Activated T-cell treated with anti-CD3 and anti-CD28 coated beads, Interleukin-2, amount 50 U/mL, for 1 hour (primary cell): ENCODE measurements at places on chromosomes 16 and 17.

DNA sequence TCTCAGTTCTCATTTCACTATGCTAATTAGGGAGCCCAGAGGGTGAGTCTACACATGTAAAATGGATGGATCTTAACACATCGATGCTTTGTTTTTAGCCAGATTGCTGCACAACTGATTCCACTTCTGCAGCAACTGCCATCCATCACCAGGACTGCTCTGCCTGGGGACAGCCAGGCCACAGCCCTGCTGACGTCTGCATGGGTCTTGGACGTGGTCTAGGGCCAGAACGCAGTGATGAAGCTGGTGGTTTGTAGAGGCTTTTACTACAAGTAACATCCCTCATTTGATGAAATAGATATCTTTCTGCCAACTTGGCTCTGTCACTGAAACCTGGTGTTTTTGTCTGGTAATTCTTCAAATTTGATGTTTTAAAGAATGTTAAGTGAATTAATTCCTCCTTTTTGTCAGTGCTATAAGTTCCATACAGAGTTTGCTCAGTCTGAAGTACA, 50.6 kb downstream of the MARCHF10 start:
- no peak for DNase-seq

GRCh38 chr16:75402821-75403475, 30.4 kb downstream of the CFDP1 start:
- no peak for DNase-seq

- DNase-seq = no peak
Measured at GRCh38 chr16:87622756-87623319, 20.5 kb downstream of the JPH3 start.

- DNase-seq = no peak
Measured at GRCh38 chr17:82603981-82604448, 44.2 kb downstream of the WDR45B start.

GRCh38 chr16:38941-39892, 14.2 kb downstream of the POLR3K start:
- peak; percentile 31 for DNase-seq

- DNase-seq = no peak
Measured at GRCh38 chr17:42188749-42189650, 3.7 kb upstream of the HCRT start.

DNA sequence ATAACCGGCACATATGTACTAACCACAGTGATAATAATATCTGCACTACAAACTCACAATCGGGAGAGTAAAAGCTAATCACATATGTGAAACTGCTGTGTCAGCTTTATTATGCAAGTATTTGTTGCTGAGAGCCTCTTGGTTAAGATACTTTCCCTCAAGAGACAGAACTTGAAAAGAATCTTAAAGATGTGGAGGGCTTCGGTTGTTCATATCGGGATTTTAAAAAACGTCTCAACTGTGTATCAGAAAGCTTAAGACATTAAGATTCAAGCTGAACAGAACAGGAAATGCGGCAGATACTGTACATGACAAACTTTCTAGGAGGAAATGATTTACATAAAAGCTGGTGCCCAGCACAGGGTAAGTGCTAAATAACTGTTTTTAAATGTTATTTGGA, 27.5 kb upstream of the HLF start:
- no peak for DNase-seq

- DNase-seq = no peak
Measured at GRCh38 chr16:8278031-8278580, 312.2 kb downstream of the TMEM114 start.

- DNase-seq = no peak
Measured at GRCh38 chr16:67667453-67667816, 821 bp downstream of the C16orf86 start.

- no peak for DNase-seq
Measured at GRCh38 chr16:73067671-73068540, 20.0 kb upstream of the ZFHX3 start.

DNA sequence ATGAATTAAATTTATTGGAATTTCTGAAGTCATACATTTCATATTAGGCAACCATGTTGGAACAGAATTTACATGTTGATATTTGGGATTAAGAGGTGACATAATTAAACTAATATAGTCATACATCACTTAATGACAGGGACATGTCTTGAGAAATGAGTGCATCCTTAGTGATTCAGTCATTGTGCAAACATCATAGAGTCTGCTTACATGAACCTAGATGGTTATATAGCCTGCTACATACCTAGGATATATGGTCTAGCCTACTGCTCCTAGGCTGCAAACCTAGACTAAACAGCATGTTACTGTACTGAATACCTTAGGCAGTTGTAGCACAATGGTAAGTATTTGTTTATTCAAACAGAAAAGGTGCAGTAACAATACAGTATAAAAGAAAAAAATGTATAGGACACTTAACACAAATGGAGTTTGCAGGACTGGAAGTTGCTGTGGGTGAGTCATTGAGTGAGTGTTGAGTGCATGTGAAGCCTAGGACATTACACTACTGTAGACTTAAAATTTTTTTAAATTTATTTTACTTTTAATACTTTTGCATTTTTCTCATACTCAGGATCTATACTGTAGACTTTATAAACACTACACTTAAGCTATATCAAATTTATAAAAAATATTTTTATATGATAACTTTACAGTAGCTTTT, 85.6 kb downstream of the OMG start:
- DNase-seq = no peak

- DNase-seq = no peak
Measured at GRCh38 chr17:76532072-76532651, 5.3 kb downstream of the CYGB start.

DNA sequence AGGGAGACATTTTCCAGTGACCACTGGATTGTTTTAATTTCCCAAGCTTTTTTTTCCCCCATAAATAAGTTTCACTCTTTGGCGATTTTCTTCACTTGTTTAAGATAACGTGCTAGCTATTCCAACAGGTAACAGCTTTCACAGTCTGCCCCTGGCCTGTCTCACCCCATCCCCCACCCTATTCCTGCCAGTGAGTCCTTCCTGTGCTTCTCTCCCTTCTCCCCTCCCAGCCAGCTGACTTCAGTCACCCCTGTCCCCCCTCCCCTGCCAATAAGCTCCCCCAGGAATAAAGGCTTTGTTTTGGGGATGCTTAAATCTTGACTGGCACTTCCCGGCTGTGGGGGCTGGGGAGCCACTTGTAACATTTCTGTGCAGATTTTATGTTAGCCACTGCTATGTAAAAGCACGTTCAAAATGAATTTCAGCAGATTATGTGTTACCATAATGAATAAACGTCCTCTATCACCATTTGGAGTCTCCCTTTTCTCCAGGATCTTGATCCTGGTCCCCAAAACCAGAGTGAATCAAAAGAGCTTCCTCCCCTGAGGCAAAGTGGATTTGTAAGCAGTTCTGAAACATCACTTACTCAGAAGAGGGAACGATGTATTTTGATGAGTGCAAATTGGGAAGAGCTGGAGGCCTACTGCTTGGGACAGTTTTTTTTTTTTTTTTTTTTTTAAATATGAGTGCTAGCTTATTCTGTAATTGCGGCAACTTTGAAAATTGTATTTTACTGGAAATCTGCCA, 58.2 kb downstream of the IGF2BP1 start:
- no peak for DNase-seq
